ENCODE measurements at places on chromosomes 1 and 21.

DNA sequence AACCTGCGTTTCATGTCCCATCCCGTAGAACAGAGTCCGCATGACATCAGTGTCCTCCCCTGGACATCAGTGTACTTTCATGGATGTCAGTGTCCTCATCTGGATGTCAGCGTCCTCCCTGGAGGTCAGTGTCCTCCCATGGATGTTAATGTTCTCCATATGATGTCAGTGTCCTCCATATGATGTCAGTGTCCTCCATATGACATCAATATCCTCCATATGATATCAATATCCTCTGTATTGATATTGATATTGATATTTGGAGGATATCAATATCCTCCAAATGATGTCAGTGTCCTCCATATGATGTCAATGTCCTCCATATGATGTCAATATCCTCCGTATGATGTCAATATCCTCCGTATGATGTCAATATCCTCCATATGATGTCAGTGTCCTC is 284.9 kb downstream of the AJAP1 start:
- no peak for DNase-seq

DNA sequence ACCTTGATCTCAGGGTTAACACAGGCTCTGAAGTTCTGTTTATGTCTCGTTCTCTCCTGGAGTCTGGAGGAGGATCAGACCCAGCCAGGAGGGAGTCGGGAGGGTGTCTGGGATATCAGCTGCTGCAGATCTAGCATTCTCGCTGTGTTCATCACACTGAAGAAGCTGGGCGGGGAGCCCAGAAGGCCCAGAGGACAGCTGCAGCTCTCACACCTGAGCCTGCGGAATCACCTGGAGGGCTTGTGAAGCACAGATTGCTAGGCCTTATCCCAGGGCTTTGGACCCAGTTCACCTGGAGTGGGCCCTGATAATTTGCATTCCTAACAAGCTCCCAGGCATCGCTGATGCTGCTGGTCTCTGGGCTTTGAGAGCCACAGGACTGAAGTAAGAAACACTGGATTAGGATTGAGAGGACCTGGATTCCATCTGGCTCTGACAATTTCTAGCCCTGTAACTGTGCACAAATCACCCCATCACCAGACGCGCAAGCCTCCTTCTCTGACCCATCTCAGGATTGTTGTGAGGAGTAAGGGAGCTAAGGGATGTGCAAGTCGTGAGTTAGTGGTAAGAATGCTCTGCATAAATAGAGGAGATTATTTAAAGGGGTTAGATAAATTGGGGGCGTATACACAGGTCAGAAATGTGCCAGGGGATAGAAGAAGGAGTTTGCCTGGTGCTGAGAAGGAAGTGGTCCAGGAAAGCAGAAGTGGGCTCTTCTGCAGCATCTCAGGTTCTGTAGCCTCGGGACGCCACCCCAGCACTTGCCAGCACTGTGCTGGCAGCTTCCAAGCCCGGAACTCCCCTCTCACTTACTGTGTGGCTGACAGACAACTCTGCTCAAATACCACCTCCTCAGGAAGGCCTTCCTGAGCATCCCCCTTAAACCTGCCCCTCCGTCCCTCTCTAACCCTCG is 19.1 kb downstream of the ABCA4 start:
- no peak for DNase-seq

GRCh38 chr1:52601991-52602855 is at the start of gene GPX7:
Gene GPX7, plus strand, starts transcription at chr1:52602371. Its CDS starts 39 bp downstream, at chr1:52602410.
- no peak for DNase-seq

DNA sequence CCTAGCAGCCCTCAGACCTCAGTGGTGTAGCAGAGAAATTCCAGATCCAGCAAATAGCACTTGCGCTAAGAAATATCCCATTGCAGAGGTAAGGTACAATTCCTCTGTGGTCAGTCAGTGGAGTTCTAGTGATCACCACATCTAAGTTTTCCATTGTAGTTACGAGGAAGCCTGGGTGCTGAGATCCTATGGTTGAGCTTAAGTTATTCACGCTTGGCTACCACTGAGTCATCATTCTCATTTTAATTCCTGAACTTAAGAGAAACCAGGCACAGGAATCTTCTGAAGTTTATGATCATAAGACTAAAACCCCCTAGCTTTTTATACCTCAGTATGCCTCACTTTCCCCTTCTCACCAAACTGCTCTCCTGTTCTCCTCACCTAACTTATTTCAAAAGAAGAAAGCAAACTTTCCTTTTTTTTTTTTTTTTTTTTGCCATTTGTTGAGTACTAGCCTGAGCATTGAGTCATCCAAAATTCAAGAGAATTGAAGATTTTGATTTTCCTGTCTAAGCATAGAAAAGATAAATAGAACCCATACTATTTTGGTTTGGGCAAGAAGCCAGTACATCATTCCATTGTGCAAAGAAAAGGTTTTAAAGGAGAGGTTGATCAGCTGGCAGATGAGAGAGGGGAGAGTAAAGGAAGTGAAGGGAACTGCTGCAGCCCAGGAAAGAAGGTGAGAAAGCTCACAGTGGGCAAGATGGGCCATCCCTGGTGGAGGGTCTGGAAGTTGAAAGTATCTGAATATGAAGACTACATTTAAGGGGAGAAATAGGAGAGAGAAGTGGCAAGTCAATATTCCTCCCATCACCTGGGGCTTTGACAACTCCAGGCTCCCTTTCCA is 39.9 kb downstream of the SERBP1 start:
- DNase-seq: no peak

- DNase-seq: no peak
Measured at GRCh38 chr1:27489501-27489972, 430 bp downstream of the WASF2 start.

DNA sequence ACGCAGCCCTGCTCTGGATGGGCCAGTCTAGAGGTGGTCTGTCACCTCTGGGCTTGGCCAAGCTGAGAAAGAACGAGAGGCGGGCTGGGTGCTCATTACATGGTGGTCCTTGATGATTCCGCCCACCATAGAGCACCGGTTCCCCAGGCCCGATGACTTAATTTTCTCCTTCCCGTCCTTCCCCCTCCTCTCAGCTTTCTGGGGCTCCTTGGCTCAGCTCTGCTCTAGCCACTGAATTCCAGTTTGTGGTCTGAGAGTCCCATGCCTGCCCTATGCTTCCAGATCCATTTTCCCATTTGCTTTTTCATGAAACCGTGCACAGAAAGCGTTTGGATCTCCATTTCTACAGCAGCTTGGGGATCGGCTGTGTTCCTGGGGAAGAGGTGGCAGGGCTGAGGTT is 318.5 kb upstream of the C1orf174 start:
- no peak for DNase-seq

- DNase-seq: no peak
Measured at GRCh38 chr21:26457817-26458216, 115.3 kb downstream of the CYYR1 start.

- no peak for DNase-seq
Measured at GRCh38 chr1:216820345-216820744, 97.1 kb upstream of the ESRRG start.

GRCh38 chr1:189022015-189022414 is 1455.6 kb downstream of the BRINP3 start:
- DNase-seq: no peak

DNA sequence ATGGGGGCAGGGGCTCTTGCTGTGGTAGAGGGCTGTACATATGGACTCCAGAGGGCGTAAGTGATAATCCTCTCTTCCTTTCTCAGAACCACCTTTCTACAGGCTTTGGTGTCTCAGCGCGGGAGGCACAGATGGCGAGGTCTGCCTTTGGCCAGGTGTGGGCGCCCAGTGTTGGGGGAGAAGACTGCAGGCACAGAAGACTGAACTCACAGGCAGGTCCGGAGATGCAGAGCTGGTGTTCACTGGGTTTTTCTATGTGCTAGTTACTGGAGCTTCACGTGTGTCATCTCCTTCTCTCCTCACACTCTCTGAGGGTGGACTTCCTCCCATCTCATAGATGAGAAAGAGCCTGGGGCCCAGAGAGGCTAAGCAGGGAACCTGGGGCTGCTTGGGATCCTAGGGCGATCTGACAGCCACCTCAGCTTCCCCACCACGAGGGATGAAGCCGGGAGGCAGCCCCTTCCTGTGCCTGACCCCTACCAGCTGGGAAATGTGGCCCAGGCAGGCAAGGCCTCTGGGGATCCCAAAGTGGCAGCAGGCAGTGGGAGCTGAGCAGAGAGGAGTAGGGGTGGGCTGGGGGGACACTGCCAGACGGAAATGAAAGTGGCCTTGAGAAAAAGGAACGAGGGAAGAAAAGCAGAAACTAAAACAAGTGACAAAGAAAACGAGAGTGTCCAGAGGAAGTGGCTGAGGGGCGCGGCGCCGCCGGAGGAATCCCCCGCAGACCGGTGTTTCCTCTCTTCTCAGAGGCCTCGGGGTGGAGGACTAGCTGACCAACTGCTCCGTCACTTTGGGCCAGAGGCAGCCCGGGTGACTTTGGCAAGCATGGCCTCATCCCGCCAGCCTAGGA is 191.6 kb downstream of the HIVEP3 start:
- DNase-seq: no peak

GRCh38 chr1:235920596-235921375 is 54.1 kb upstream of the LYST start:
- DNase-seq: no peak

DNA sequence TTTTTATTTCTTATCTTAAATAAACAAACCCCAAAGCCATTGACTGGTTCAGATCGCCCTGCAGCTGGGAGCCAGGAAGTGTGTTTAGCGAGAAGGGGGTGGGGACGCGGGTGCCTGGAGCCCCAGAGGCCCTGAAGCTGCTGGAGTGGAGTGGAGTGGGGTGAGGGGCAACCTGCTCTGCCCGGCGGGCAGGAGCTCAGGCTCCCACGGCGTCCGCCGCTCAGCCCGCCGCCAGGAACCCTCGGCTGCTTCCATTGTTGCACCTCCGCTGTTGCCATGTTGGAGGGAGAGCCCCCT is 673 bp downstream of the PIK3C2B start:
- DNase-seq: peak; percentile 67

DNA sequence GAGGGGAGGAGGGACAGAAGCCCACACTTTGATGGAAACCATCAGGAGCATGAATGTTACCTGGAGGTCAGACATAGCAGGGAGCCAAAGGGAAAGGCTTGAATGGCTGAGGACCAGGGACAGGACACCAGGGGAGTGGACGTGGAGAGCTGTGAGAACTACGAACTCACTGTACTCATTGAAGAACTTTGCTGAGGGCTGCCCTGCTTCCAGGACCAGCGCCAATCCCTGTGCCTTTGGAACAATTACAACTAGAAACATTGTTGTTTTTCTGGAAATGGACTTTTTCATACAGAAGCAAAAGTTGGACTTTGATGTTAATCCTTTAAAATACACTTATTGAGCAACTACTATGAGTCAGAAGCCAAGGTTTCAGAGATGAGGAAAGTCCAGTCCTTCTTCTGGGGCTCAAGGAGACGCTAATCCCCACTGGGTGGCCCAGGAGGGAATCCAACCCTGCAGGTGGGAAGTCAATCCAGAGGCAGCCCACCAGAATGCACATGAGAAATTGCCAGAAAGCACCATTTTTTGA is 12.9 kb downstream of the TSPAN2 start:
- DNase-seq: no peak

GRCh38 chr1:100431954-100432353 is 79.6 kb downstream of the CDC14A start:
- no peak for DNase-seq

GRCh38 chr1:36269408-36269838 is 36.7 kb upstream of the SH3D21 start:
- DNase-seq: no peak

GRCh38 chr1:95653618-95654017 is 419.6 kb downstream of the RWDD3 start:
- no peak for DNase-seq
